ENCODE measurements at places on chromosomes 6 and 20. TPM values are rescaled to one million over a fixed set of nuclear protein-coding genes. Genes with fewer than 3 reads are reported as not detected.

The RAET1G gene
- not detected for total RNA-seq

The LY6G6C gene
- total RNA-seq, result not detected

The OPRM1 gene
- total RNA-seq, result not detected

The IDH3B gene
- 100 TPM for total RNA-seq

The C6orf132 gene
- total RNA-seq, result not detected

The GSTA2 gene
- total RNA-seq, result not detected

GRCh38 chr20:46995561-46996142 is 101.0 kb downstream of the EYA2 start:
- H3K36me3 ChIP-seq, result peaks cover 7% of the 10 kb centered on the region
- DNase-seq, result no peak
- H3K27ac ChIP-seq, result peak overlapping the region; percentile 43
- peaks cover 10% of the 10 kb centered on the region for H3K27me3 ChIP-seq
- peaks cover 57% of the 10 kb centered on the region for H3K4me1 ChIP-seq

- H3K36me3 ChIP-seq, result peaks cover 50% of the 10 kb centered on the region
- no peaks in the 10 kb centered on the region for H3K27me3 ChIP-seq
- H3K27ac ChIP-seq, result no peak overlapping the region
- peaks cover 9% of the 10 kb centered on the region for H3K4me1 ChIP-seq
- no peak for DNase-seq
Measured at GRCh38 chr6:88662163-88662580, 301.2 kb downstream of the RNGTT start.

- H3K4me3 ChIP-seq, result no peak overlapping the region
- no peaks in the 10 kb centered on the region for H3K27me3 ChIP-seq
- H3K36me3 ChIP-seq, result no peaks in the 10 kb centered on the region
Measured at GRCh38 chr20:16385462-16385861, 187.8 kb downstream of the KIF16B start.

DNA sequence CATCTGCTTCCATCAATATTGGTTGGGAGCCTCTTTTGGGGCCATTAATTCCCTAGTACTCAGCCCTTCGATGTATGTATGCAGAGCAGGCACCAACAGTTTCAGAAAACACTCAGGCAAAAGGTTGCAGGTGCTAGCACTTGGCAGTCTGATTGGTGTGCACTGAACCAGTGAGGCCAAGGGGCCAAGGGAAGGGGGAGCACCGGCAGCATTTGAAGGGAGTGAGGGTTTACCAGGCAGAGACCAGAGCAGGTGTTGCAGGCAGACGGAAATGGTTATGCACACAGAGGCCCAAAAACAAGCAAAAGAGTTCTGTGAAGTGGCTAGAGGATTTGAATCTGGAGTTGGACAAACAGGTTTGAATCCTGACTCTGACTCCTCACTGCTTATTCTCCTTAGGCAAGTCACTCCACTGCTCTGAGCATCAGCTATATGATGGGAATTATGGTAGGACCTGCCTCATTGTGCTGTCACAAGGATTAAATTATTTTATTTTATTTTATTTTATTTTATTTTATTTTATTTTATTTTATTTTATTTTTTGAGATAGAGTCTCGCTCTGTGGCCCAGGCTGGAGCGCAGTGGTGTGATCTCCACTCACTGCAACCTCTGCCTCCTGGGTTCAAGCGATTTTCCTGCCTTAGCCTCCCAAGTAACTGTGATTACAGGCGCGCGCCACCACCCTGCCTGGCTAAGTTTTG is 58.1 kb upstream of the SHLD1 start:
- no peak overlapping the region for H3K27ac ChIP-seq
- H3K4me3 ChIP-seq, result no peak overlapping the region
- no peak for DNase-seq
- no peaks in the 10 kb centered on the region for H3K4me1 ChIP-seq

DNA sequence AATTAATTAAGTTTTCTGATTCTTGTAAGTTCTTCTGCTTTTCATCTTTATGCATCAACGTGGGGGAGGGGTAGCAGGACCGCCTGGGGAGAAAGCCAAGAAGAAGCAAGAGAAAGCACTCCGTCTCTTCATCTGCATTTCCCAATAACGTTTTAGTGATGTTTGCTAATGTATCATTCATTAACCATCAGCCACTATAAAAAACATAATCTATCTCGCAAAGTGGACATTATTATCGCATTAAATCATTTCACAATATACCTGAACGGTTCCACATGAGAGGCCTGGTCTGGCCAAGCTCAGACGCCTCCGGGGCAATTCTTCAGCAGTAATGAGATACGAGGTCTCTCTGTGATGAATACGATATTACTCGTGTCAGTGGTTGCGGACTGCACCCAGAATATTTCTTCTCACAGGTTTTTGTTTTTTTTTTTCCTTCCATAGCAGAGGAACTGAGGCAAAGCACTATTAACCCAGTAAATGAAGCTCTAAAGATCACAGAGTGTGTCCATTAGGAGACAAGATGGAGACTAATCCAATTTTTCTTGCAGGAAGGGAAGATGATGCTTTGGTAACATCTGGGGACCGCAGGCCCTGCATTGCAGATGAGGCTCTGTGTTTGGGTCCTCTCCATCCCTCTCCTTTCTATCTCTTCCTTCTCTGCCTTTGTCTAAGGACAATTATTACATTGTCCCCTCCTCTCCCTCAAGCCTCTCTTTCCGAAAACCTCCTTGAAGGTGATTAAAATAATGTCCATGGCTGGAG is 156.1 kb downstream of the SLC35B3 start:
- no peak overlapping the region for H3K27ac ChIP-seq
- DNase-seq, result no peak
- no peaks in the 10 kb centered on the region for H3K36me3 ChIP-seq
- H3K27me3 ChIP-seq, result no peaks in the 10 kb centered on the region
- H3K4me1 ChIP-seq, result peaks cover 4% of the 10 kb centered on the region

DNA sequence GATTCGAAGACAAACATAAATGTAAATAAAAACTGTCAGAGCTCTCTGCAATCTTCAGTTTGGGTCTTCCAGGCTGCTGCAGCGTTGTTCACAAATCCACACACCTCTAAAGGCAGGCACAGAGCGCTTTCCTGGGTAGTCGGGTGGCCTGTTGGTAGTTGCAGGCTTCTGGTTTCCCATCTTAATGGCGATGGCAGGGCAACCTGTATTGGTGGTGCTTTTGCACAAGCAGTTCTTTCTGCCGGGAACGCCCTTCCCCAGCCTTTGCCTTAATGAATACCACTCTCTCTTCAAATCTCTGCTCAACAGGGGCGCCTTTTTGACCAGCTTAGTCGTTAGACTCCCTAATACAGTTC is 723 bp upstream of the IFT52 start:
- H3K36me3 ChIP-seq, result peaks cover 4% of the 10 kb centered on the region
- H3K27me3 ChIP-seq, result peaks cover 2% of the 10 kb centered on the region
- peak overlapping the region; percentile 93 for H3K27ac ChIP-seq
- DNase-seq, result no peak
- peaks cover 16% of the 10 kb centered on the region for H3K4me1 ChIP-seq

- H3K4me3 ChIP-seq, result no peak overlapping the region
- peak overlapping the region; percentile 78 for H3K27ac ChIP-seq
- DNase-seq, result peak; percentile 85
- peaks cover 24% of the 10 kb centered on the region for H3K4me1 ChIP-seq
- peaks cover 61% of the 10 kb centered on the region for H3K36me3 ChIP-seq
Measured at GRCh38 chr20:31560094-31560745, 44.9 kb upstream of the ID1 start.

GRCh38 chr6:106908386-106908840 is 66.1 kb downstream of the CD24 start:
- H3K4me1 ChIP-seq, result no peaks in the 10 kb centered on the region
- no peak overlapping the region for H3K27ac ChIP-seq
- H3K36me3 ChIP-seq, result no peaks in the 10 kb centered on the region
- H3K4me3 ChIP-seq, result no peak overlapping the region

GRCh38 chr20:17679941-17680835 is 1.9 kb downstream of the RRBP1 start:
- H3K4me1 ChIP-seq, result peaks cover 37% of the 10 kb centered on the region
- H3K27me3 ChIP-seq, result peaks cover 13% of the 10 kb centered on the region
- peak overlapping the region; percentile 78 for H3K4me3 ChIP-seq
- H3K27ac ChIP-seq, result peak overlapping the region; percentile 81
- H3K36me3 ChIP-seq, result peaks cover 33% of the 10 kb centered on the region
- no peak for DNase-seq

- no peak overlapping the region for H3K4me3 ChIP-seq
- DNase-seq, result no peak
- no peaks in the 10 kb centered on the region for H3K36me3 ChIP-seq
- peaks cover 2% of the 10 kb centered on the region for H3K27me3 ChIP-seq
- H3K27ac ChIP-seq, result no peak overlapping the region
Measured at GRCh38 chr6:137362878-137363804, 131.1 kb downstream of the OLIG3 start.

GRCh38 chr6:129094147-129094546 is 211.2 kb downstream of the LAMA2 start:
- no peak overlapping the region for H3K27ac ChIP-seq
- H3K4me1 ChIP-seq, result no peaks in the 10 kb centered on the region
- H3K27me3 ChIP-seq, result no peaks in the 10 kb centered on the region
- H3K36me3 ChIP-seq, result no peaks in the 10 kb centered on the region

GRCh38 chr6:111809264-111809663 is 64.0 kb downstream of the FYN start:
- no peak overlapping the region for H3K27ac ChIP-seq
- DNase-seq, result no peak
- H3K4me1 ChIP-seq, result peaks cover 94% of the 10 kb centered on the region
- no peaks in the 10 kb centered on the region for H3K27me3 ChIP-seq
- no peak overlapping the region for H3K4me3 ChIP-seq
